Stimulated activated CD8-positive, alpha-beta memory T cell treated with anti-CD3 and anti-CD28 coated beads, Interleukin-15, amount 100 ng/mL, for 4 hours (primary cell): ENCODE measurements at places on chromosomes 16 and 17.

- DNase-seq = no peak
These were observed 52.9 kb upstream of the MAF start for GRCh38 chr16:79653373-79653891.

DNA sequence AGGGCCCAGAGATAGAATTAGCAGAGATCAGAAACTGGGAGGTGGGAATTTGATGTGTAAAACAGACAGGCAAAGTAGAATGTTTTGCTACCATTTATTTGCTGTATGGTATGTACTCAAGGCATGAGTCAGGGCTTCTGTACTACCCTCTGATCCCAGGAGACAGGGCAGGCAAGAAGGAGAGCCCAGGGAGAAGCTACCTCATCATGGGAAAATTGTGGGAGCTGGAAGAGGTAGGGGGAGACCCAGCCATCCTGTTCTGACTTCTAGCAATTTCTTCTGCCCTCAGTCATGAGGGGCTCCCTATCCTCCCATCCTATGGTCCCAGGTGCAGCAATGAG is 1.7 kb upstream of the PIGS start:
- DNase-seq = no peak

GRCh38 chr16:63539276-63539675 is 1503.0 kb upstream of the CDH8 start:
- no peak for DNase-seq

DNA sequence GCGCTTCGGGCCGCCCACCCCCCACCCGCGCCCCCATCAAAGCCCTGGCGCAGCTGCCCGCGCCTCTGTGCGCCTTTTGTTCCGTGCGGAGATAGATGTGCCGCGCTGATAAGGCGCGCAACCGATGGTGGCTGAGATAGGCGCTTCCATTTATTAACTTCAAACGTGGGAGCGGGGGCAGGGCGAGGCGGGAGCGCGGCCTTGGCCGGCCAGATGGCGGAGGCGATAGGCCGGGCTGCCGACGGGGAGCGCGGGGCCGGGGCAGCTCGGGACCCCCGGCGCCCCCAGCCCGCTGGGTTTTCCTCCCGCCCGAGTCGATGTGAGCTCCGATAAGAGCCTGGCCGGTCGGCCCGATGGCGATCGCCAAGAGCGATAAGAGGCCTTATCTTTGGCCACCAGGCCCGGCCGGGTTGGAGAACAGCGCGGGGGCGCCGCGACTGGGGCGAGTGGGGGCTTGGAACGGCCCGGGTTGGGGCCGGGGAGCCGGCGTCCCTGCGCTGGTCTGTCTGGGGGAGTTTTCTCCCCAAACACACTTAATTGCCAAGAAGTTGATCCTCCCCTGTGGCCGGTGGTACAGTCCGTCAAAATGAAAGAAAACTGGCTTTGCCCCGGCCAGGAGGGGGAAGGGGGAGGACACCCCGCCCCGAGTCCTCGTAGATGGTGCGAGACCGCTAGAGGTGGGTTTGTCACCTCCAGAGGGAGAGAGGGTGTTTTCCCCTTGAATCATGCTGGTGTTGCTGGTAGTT is 2.7 kb downstream of the ZFPM1 start:
- DNase-seq = peak; percentile 71

DNA sequence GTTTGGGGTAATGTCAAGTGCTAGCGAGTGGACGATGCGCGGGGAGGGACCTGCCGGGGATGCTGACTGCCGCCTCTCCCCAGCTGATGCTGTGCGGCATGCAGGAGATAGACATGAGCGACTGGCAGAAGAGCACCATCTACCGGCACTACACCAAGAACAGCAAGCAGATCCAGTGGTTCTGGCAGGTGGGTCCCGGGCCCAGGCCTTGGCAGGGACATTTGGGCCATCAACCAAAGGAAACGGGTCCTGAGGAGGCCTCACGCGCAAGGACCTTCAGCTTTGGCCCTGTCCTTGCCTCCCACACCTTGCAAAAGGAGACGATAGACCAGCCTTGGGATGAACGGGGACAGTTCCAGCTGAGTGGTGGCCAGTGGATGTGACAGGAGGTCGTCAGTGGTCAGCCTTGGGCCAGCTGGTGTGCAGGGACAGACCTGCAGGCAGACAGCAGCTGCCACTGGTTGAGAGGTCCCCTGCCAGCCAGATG is 13.6 kb upstream of the CLEC18A start:
- DNase-seq = no peak

- DNase-seq = no peak
These were observed 40.9 kb downstream of the TMEM235 start for GRCh38 chr17:78272181-78272913.

DNA sequence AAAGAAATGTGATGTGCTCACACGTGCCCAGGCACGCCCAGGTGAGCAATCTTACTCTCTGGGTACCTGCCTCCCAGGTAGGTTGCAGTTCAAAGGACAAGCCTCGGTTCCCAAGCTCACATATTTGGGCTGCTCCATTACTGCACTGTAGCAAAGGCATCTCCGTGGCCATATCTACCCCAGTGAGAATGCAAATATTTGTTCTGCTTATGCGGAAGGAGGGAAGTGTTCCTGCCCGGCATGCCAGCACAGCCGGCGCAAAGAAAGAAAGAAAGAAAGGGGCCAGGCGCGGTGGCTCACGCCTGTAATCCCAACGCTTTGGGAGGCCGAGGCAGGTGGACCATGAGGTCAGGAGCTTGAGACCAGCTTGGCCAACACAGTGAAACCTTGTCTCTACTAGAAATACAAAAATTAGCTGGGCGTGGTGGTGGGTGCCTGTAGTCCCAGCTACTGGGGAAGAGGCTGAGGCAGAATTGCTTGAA is 30.7 kb downstream of the SLC43A2 start:
- DNase-seq = no peak

DNA sequence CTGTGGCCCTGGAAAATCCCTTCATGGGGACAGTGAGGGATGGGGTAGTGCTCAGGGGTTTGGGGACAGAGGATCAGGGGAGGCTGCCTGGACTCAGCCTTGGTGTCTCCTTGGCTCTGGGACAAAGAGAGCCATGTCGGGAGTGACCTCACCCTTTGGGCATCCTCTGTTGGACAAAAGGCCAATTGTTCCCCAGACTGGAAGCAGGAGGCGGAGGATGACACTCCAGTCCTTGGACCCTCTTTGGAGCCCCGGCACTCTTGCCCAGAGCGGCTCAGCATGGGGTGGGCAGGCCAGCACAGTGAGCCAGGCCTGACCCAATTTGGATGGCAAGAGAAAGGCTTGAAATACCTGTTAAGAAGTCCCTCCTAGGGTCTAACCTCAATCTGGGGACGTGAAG is 39.4 kb upstream of the PHB1 start:
- DNase-seq = no peak

DNA sequence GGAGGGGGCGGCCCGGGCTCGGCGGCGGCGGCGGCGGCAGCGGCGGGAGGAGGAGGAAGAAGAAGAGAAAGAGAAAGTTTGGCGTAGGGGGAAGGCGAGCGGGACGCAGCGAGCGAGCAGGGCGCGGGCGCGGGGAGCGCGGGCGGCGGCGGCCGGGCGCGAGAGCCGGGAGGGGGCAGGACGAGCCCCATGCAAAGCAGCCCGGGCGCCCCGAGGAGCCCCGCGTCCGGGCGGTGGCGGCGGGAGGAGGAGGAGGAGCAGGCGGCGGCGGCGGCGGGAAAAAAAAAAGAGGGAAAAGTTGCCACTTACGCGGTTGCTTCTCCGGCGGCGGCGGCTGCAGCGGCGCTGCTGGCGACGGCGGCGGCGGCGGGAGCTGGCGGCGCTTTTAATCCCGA is 10.3 kb upstream of the ZFHX3 start:
- no peak for DNase-seq

GRCh38 chr16:7980133-7980483 is 610.2 kb downstream of the TMEM114 start:
- no peak for DNase-seq

GRCh38 chr17:79325709-79326430 is 251.2 kb downstream of the ENGASE start:
- DNase-seq = no peak

DNA sequence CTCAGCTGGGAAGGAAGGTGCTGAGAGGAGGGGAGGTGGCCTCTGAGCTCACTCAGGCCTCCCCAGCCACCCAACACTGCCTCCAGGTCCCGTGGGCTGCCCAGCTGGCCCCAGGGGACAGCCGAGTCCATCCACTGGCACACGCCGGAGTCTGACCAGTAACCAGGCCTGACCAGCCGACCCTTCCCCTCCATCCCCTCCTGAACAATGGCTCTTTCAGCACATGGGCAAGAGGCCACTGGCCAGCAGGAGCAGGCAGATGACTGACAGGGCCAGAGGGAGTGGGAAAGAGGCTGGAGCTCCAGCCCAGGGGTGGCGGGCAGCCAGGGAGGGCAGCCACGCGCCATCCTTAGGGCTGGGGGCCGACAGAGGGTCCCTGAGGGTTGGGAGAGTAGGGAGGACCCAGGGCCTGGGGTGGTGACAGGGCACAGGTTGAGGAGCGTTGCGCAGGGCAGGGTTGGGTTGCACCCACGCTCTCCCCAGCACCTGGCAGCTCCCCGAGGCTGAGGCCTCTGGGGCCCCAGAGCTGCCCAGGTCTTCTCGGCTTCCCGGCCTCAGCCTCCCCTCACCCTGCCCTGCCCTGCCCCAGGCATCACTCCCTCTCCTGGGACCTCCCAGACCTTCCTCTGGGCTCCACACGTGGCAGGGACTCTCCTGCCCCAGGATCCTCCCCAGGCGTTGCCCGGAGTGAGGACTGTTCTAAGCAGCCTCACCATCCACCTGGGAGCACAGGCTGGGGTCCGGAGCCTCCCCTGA is 20.2 kb upstream of the SLC38A10 start:
- no peak for DNase-seq

DNA sequence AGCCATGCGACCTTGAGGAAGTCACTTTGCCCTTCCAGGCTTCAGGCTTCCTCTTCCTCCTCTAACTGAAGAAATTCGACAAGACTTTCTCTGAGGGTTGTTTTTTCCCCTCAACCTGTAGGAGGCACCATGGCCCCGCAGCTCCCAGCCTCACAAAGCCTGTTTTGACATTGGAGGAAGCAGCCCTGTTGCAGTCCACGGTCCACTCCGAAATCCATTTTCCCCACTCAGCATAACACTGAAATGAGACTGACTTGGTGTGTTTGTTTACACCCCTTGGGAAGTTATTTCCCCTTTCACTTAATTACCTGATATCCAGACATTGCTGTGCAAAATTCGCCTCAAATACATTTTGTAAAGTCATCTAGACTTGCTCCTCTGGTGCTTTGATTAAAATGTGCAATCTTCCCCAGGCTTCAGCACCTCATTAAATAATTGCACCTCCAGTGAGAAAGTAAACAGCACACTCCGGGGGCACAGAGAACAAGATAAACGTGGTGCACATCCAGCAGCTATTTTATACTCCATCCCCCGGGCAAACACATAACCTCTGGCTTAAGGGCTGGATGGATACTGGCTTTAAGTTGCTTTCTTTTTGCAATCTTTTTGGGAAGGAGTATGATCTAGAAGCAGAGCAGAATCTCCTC is 41.4 kb upstream of the PIRT start:
- DNase-seq = no peak

GRCh38 chr17:74526681-74527080 is 4.6 kb downstream of the CD300LB start:
- DNase-seq = no peak

GRCh38 chr17:71980171-71980570 is 140.6 kb upstream of the SOX9 start:
- DNase-seq = no peak

DNA sequence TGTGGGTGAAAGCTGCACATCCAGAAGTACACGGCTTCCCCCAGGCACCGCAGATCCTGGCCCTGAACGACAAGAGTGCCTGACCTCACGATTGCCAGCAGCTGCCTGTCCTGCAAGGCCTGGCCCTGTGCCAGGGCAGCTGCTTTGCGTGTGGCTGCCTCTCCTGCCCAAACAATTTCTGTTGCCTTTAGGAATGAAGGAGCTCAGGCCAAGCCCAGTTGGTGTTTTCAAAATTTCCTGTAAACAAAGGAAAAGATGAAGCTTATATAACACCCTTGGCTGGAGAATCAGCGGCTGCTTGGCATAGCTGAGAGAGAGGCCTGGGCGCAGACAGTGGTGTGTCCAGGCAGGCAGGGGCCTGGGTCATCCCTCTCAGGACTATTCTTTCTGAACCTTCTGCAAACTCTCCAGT is 11.7 kb upstream of the SLC47A2 start:
- DNase-seq = no peak

- no peak for DNase-seq
These were observed 629 bp upstream of the RNF135 start for GRCh38 chr17:30969989-30970830.

GRCh38 chr16:66588981-66589713 is 9.9 kb downstream of the CMTM2 start:
- DNase-seq = peak; percentile 45

- DNase-seq = no peak
These were observed 82.3 kb downstream of the MARCHF10 start for GRCh38 chr17:62725791-62726249.

- no peak for DNase-seq
These were observed 74.2 kb upstream of the NLK start for GRCh38 chr17:27968206-27968732.

DNA sequence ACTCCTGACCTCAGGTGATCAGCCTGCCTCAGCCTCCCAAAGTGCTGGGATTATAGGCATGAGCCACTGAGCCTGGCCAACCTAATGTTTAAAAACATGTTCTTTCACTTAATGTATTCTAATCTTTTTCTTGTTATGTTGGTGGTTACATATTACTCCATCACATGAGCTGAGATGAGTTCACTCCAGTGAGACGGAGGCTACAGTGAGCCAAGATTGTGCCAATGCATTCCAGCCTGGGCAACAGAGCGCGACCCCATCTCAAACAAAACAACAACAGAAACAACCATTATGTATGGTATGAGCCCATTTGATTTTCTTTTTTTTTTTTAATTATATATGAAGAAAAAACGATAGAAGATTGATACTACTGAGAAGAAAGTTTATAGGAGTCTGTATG is 39.6 kb downstream of the SLC39A11 start:
- no peak for DNase-seq

- no peak for DNase-seq
These were observed 10.8 kb downstream of the MRPS23 start for GRCh38 chr17:57838857-57839570.

- DNase-seq = no peak
These were observed 2.6 kb upstream of the HOXB8 start for GRCh38 chr17:48617471-48618255.

DNA sequence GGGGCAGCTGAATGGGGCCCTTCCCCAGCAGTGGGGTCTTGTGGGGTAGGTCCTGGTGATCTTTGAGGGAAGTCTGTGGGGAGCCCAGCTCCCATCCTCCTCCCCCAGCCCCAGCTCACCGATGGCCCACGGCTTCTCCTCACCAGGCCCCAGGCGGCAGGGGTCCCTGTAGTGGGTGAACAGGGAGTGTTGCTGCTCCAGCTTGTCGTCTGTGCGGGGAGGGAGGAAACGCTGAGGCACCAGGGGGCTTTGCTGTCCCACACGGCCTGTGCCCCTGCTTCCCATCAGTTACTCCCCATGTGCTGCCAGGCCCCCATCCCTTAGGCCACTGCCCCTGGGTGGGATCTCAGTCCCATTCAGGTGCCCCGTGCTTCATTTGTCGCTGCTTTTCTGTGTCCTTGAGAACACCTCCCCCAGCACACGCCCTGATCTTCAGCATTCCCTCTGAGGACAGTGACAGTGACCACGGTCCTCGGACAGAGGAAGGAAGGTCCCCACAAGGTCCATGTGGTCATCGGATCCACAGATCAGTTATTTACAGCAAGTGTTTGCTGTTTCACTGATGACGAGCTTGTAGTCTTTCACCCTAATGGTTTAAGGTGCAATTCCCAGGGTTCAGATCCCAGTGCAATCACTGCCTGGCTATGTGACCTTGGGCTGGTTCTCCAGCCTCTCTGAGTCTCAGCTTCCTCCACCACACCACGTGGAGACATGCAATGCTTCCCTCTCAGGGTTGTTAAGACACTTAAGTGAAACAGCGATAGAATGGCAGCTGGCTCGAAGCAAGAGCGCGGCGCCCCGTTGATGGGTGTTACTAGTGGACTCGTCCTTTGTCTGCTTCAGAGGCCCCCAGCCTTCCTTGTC is 53.1 kb downstream of the PRMT7 start:
- no peak for DNase-seq
